Muscle of arm (tissue), 14 donors: ENCODE measurements at places on chromosomes 6 and 20.

- no peak for DNase-seq
These were observed 2.5 kb upstream of the CASS4 start for GRCh38 chr20:56409521-56409920.

- no peak for DNase-seq
These were observed 5.5 kb downstream of the ZBP1 start for GRCh38 chr20:57614490-57615444.

DNA sequence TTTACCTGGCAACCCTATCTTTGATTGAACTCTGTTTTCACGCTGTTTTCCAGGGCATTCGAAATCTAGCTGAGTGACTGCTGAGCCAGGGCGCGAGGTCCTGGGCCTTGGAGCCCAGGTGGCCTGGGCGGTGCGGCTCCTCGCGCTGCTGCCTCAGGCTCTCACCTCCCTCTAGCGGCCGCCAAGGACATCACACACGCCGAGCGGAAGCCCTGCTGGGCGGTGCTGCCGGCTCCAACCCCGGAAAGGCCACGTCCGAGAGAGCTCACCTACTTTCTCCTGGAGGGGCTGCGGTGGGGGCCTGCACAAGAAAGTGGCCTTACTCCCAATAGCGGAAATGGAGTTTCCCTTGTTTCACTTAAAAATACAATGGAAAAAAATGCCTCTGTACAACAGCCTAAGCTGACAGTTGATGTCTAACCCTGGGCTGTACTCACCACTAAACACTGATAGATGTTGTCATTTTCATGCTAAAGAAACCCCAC is 77.7 kb downstream of the ELOVL4 start:
- DNase-seq = peak; percentile 74

GRCh38 chr6:25025919-25026301 is 90.2 kb upstream of the RIPOR2 start:
- no peak for DNase-seq

GRCh38 chr20:62581806-62582205 is 60.5 kb upstream of the SLCO4A1 start:
- no peak for DNase-seq

DNA sequence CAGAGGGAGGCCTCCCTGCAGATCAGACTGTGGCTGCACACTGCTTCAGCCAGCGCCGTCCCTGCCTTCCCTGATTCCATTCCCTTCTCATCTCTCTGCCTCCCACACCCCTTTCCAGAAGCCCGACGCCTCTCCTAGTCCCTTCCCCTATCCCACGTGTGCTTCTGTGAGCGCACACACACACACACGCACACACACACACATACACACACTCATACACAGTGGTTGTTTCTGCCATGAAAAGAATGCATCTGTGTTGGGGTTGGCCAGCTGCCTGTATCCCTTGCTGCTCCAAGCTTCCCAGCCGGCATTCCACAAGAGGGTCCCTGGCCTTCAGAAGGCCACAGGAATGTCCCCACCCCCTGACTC is 51.7 kb downstream of the MOCS1 start:
- DNase-seq = peak; percentile 66

DNA sequence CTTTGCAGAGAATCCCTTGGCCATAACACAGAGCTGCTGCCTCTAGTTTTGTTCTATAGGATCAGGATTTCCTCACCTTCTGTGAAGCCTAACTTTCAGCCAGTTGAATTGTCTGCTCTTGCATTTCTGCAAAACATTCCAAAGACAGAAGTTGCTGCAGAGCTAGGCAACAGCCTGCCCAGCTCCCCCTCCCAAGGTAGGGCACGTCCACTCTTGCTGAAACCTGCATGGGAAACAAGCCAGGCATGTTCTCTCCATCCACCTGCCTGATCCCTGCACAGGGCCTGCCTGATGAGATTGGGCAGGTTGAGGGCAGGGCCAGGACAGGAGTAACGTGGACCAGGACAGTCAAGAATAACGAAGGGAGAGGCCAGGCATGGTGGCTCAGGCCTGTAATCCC is 58.9 kb upstream of the NAA20 start:
- DNase-seq = no peak

DNA sequence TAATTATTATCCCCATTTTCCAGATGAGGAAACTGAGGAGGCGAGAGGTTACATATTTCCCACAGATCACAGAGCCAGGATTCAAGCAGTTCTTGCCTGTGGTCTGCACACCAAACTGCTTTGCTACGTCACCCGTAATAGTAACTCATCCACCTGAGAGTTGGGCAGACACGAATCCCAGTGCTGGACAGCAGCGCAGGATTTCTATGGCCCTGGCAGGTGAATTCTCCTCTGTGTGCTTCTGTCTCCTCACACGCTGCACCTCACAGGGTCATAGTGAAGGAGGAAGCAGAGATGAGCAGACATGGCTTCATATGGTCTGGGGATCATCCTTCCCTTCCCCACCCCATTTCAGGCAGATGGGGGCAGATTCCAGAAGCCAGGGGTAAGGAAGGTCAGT is 127.0 kb upstream of the LRFN2 start:
- no peak for DNase-seq
